Right lobe of liver (tissue), 6 donors: ENCODE measurements at places on chromosomes 1 and 21.

- DNase-seq: no peak
Measured at GRCh38 chr1:40663324-40664166, 1.9 kb downstream of the RIMS3 start.

- DNase-seq: no peak
Measured at GRCh38 chr21:25461725-25462124, 145.6 kb downstream of the MRPL39 start.

DNA sequence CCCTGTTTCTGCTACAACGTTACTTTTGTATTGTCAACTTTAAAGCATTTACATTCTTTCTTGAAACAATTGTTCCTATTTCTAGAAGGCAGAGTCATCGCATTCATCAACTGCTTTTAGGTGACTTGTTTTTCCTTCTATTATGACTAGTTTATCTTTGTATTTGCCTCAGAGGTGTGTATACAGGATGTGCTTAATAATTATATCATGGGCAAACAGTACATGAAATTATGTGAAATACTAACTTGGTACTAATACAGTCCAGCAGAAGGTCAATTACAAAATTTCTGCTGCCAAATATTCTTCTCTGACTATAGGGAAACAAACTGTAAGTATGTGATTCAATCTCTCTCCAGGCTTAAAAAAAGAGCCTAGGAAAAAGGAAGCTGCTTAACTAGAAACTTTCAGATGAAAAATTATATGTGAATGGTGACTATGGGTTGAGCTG is 101.6 kb downstream of the C4BPA start:
- DNase-seq: no peak

GRCh38 chr21:40845441-40845995 is 1.4 kb downstream of the DSCAM start:
- DNase-seq: no peak

- no peak for DNase-seq
Measured at GRCh38 chr1:58345215-58346035, 201.1 kb downstream of the OMA1 start.
